ENCODE measurements at places on chromosomes 2 and 18.
A peak's percentile ranks its signal among the peaks of the same experiment; 100 is the strongest.

GRCh38 chr2:233758849-233759248 lies 1.2 kb upstream of the UGT1A1 start:
- no peak for DNase-seq

DNA sequence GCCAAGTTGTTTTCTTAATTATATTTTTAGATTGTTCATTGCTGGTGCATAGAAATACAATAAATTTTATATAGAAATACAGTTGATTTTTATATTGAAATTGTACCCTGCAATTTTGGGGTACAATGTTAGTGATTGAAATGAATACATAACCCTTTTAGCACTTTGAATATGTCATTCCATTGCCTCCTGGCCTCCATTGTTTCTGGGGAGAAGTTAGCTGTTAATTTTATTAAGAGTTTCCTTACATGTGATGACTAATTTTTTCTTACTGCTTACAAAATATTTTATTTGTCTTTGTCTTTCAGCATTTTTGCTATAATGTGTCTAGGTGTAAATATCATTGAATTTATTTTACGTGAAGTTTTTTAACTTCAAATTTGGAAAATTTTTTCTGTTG lies 176.5 kb upstream of the DCC start:
- DNase-seq: no peak

GRCh38 chr2:20454036-20454981 lies 7.4 kb downstream of the RHOB start:
- no peak for DNase-seq

DNA sequence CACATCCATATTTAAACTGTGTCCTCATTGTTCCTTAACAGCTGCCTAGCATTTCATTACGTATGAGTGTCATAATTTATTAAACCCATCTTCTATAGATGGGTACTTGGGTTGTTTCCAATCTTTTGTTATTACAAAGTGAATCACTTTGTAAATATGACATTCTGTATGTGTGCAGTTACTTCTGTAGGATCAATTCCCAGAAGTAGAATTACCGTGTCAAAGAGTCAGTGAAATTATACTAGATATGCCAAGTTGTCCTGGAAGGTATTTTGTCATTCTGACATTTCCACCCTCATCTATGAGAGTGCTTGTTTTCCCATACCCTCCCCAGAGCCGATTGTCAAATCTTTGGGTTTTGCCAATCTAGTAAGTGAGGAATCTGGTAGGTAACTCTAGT lies 194.5 kb upstream of the APCDD1 start:
- no peak for DNase-seq

GRCh38 chr2:120954939-120955338 lies 219.3 kb downstream of the GLI2 start:
- no peak for DNase-seq

- DNase-seq: no peak
Measured at GRCh38 chr2:238381341-238382115, 45.2 kb upstream of the ASB1 start.

DNA sequence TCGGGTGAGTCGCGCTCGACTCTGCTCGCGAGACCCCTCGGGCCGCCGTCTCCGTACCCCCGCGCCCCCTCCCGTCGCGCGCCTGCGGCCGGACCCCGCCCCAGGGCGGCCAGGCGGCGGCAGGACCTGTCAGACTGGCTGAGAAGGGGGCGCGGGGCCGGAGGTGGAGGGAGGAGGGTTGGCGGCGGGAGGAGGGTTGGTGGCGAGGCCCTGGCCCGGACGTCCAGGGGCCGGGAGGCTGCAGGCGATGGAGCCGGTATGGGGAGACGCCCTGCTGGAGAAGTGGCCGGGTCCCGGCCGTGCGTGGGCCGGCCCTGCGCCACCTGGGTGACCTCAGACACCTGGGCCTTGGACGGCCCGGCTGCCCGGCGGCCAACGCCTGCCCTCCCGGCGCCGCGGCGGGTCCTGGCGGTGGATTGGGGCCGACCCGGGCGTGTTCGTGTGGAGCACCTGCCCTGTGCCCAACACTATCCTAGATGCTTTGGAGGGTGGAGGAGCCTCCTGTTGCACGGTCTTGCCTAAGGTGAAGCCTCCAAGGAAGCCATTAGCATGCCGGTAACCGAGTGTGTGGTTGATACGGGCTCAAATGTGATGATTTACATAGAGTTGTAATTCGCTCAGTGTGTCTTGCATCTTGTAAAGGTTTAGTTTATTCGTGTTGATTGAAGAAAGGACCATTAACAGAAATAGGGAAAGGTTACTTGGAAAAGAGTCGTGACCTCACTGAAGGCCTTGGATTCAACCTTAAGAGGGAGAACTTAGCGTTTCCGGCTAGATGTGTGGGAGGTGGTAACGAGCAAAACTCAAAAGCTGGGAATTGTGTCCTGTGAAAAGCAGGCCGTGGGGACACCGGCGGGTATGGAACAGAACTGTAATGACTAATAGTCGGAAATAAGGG lies 550 bp downstream of the MYL12B start:
- no peak for DNase-seq

DNA sequence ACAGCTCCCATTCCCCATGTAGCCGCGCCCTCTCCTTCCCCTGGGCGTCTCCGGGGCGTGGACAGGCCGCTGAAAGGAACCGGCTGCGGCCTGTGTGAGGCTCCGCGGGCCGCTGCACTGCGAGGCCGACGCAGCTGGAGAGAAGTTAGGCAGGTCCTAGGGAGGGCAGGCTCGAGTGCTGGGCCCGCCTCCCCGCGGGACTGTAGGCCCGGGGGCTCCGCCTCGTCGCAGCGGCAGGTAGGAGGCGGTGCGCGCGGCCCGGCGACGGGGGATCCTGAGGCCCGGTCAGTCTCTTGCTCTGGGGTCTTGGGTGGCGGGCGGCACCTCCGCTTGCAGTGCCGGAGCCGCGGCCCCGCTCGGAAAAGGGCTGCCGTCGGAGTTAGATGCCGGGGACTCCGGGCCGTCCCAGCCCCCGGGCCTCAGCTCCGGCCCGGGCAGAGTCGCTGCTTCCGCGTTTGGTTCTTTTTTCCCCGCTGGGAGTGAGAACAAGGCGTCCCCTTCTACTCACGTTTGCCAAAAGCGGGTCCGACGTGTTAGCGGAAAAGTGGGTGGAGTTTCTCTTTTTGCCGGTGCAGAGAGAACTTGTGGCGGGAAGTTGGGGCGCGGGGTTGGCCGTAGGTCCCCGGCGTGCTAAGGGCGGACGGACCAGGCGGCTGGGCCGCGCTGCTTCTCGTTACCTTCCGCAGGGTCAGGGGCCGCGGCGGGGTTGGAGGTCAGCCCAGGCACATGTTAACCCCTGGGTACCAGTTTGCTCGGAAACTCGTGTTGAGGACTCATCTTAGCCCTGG lies at the start of gene VRK2:
VRK2 (plus strand) TSS at position 222 of the 788 bp plus-strand sequence. CDS start 2,026 bp downstream, outside the sequence.
- peak; percentile 48 for DNase-seq

DNA sequence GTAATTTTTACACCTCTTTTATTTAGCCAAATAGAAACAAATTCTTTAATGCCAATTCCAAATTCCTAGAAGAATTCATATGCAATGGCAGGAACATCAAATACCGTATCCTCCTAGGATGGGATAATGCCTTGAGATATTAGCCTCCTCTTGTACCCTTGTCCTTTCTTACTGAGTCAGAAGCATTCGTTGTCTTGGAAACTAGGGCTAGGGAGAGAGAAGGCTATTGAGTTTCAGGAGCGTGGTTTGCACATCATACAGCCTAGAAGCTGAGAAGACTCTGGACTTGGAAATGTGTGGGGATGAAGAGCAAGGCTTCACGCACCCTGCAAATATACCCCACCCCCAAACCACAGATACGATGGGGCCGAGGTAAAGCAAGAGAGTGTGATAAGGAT lies 300.7 kb downstream of the SP3 start:
- DNase-seq: no peak

- DNase-seq: no peak
Measured at GRCh38 chr18:3458378-3458777, 8.4 kb downstream of the TGIF1 start.

DNA sequence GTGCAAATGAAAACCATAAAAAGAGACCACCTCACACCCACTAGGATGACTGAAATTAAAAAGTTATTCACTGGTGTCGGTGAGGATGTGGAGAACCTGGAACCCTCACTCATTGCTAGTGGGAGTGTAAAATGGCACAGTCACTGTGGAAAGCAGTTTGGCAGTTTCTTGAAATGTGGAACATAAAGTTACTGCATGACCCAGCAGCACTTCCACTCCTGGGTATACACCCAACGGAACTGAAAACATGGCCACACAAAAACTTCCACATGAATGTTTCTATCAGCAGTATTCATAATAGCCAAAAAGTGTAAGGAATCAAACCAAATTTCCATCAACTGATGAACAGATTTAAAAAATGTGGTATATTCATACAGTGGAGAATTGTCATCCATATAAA lies 65.1 kb upstream of the SLC66A3 start:
- DNase-seq: no peak

GRCh38 chr2:128622371-128622770 lies 303.7 kb upstream of the HS6ST1 start:
- DNase-seq: no peak

GRCh38 chr2:209086761-209087160 lies 337.1 kb upstream of the MAP2 start:
- no peak for DNase-seq

GRCh38 chr2:211454679-211455078 lies 898.3 kb downstream of the CPS1 start:
- no peak for DNase-seq

DNA sequence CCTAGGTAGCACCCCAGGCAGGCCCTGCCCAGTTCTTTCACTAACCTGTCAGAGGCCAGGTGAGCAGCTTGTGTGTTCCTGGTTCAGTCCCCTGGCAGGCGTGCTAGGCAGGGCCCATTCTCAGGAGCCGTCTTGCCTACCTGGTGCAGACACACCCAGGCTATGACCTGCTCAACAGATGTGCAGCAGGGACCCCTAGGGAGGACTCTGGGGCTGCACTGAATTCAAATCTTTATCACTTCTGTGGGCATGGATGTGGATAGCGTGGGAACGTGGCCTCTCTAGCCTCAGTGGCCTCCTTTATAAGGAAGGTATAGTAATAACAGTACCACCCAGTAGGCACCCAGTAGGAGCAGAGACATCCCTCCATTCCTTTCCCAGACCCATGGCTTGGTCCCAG lies 48.4 kb downstream of the PLEKHB2 start:
- DNase-seq: no peak

GRCh38 chr2:56192664-56193305 lies 9.0 kb downstream of the CCDC85A start:
- no peak for DNase-seq

DNA sequence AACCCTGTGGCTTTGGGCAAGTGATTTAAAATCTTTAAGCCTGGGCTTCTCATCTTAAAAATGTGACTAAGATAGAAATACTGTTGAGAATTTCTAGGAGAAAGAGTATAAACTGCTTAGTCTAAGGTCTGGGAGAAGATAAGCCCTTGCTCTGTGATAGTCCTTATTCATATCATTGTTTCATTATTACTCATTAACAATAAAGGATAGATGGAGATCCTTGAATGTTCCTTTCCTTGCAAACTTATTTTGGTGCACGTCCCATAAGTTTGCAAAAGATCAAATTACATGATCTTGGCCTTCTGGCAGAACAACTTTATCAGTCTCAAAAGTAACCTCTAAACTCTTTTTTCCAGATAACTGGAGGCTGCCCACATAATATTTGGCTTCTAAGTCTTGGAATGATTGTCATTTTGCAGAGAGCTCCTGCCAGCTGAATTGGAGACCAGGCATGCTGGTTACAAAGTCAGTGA lies 138.3 kb downstream of the FAM124B start:
- no peak for DNase-seq

- no peak for DNase-seq
Measured at GRCh38 chr18:23178661-23179081, 43.4 kb downstream of the CABLES1 start.

DNA sequence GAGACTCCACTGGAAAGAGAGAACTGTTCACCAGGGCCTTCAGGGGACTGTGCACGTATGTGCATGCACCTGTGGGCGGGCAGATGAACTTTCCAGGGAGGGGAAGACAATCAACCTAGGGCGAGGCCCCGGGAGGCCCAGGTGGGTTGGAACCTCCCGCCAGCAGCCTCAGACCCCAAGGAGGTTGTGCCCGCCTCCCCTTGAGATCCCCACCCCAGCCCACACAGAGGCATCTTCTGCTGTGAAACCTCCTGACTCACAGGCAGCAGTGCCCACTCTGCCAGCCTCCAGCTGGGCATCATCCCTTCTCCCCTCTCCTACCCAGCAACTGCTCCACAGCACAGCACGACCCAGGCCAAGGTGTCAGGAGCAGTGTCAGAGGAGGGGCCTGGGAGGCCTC lies 54.4 kb downstream of the FAM178B start:
- DNase-seq: no peak

DNA sequence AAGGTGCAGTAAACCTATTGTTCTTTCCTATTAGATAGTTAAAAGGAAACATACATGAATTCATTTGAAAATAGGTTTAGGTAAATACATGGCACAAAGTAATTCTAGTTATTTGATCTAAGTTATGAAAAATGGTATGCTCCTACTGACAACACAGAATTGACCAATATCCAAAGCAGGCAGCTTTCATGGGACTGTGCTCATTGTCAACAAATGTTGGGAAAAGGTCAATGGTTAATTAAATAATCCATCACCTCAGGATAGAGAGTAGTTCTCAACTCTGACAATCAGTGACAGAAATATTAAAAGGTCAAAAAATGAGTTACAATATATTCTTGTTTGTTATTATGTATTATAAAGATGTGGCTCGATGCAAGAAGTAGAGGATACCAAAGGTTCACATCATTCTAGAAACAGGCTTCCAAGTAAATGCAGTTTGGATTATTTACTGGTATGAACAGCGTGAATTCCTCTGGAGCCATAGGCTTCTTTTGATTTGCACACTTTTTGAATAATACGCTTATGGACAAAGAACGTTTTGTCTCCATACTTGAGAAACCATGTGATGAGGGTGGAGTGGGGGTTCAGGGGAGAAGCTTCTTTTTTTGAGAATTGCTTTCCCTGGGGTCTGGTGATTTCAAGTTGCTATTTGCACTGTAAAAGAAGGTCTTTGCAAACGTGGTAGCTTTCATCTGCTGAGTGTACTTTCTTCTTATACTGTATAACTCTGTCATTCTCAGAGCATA lies 422.0 kb upstream of the ZEB2 start:
- DNase-seq: no peak

- DNase-seq: no peak
Measured at GRCh38 chr2:160430001-160430344, 63.6 kb downstream of the RBMS1 start.

- DNase-seq: no peak
Measured at GRCh38 chr2:84249140-84249539, 209.9 kb downstream of the SUCLG1 start.

DNA sequence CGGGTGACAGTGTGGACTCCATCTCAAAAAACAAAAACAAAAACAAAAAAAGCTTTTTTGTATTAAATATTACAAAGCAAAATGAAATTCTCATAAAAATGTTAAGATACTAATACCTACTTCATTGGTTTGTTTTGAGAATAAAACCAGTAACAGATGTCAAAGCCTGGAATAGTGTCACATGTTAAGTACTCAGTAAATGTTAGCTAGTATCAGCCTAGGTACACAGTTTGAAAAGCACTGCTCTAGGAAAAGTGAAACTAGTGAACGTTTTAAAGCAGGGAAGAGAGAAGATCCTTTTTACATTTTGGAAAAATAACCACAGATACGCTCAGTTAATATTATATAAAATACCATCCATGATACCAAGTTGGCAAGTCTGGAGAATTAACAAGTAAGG lies 37.1 kb upstream of the ADAM17 start:
- DNase-seq: no peak

GRCh38 chr18:3495691-3496430 lies 45.9 kb downstream of the TGIF1 start:
- DNase-seq: no peak

- no peak for DNase-seq
Measured at GRCh38 chr2:174588463-174588862, 9.1 kb downstream of the WIPF1 start.

Data from hypothalamus (tissue), 51 donors.